ENCODE measurements at places on chromosomes 11 and 22.
A peak's percentile ranks its signal among the peaks of the same experiment; 100 is the strongest.

GRCh38 chr11:102287964-102288724 lies 29.1 kb upstream of the BIRC3 start:
- no peak for DNase-seq

GRCh38 chr11:14502039-14502438 lies 2.4 kb upstream of the COPB1 start:
- DNase-seq = no peak

DNA sequence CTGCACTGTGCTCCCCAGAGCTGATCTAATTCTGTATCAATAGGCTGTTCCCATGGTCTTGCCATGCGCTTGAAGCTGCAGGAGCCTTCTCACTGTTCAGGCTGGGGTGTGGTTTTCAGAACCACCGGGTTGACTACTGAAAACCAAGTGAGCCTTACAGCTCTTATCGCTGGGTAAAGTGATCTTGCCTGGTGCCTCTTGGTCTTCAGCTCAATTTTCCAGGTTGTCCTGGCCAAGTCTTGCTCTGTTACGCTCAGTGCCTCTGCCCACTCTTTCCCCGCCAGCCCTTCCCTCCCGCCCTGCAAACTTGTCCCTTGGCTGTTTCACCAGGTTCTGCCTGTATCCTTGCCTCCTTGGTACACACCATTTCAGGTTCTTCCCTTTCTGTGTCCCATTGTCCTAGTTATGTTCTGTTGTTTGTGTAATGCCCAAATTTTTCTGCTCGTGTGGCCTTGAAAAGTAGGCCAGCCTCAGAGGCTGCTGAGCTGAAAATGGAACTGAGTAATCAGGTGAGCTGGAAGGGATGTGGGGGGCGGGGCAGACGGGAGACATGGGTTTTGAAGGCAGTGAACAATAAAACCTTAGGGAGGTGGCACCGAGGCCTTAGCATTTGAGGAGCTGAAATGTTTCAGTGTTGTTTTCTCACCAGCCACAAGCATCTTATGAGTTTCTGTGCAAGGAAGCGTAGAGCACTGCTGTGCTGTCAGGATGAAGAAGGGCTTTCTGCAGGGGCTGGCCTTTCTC lies 11.2 kb downstream of the PEX26 start:
- no peak for DNase-seq

GRCh38 chr22:35634015-35634414 lies 14.2 kb upstream of the APOL6 start:
- DNase-seq = no peak

DNA sequence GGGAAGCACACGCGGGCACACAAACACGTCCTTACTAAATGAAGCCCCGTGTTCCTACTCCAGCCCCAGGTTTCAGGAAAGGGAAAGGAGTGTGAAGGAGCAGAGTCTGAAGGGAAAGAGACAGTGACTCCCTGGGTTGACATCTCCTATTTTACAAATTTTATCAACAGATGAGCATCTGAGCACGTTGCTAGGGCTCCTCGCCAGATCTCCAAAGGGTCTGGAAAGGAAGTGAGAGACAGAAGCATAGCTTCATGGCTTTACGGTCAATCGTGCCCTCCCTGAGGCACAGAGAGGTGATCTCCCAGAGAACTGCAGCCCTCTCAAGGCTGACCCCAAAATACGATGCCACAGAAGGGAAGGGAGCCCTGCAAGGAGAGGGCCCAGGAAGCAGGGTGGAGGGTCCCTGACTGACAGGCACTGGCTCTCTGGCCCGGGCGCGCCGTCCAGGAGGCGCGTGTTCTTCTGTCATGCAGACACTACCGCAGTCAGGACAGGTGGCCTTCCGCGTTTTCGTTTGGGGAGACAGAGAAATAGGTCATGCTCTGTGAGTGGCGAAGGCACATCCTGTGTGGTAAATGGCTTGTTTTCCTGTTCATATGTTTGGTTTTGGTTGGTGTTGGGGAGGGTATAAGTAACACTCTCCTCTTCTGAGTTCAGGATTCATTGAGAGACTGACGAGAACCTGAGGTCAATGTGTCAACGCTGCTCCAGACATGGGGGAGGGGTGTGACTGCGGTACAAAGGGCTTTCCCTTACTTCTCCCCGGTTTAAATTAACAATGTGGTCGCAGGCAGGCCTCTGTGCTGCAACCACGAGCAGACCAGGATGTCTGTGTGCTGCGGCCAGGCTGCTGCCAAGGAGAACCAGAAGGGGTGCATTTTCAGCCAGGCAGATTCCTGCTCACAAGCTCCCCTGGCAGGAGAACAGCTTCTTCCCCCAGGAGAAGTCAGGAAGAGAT lies 813.3 kb downstream of the OPCML start:
- DNase-seq = peak; percentile 6

GRCh38 chr11:106456647-106457046 lies 379.2 kb downstream of the AASDHPPT start:
- DNase-seq = no peak

DNA sequence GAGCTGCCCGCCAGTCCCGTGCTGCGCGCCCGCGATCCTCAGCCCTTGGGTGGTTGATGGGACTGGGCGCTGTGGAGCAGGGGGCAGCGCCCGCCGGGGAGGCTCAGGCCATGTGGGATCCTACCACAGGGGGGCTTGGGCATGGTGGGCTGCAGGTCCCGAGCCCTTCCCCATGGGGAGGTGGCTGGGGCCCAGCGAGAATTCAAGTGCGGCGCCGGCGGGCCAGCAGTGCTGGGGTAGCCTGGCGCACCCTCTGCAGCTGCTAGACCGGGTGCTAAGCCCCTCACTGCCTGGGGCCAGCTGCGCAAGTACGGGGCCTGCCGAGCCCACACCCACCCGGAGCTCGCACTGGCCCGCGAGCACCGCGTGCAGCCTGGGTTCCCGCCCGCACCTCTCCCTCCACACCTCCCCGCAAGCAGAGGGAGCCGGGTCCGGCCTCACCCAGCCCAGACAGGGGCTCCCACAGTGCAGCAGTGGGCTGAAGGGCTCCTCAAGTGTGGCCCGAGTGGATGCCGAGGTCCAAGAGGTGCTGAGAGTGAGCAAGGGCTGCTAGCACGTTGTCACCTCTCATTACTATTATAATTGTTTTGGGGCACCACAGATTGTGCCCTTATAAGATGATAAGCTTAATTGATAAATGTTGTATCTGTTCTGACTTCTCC lies 333.2 kb downstream of the CASP12 start:
- DNase-seq = no peak

DNA sequence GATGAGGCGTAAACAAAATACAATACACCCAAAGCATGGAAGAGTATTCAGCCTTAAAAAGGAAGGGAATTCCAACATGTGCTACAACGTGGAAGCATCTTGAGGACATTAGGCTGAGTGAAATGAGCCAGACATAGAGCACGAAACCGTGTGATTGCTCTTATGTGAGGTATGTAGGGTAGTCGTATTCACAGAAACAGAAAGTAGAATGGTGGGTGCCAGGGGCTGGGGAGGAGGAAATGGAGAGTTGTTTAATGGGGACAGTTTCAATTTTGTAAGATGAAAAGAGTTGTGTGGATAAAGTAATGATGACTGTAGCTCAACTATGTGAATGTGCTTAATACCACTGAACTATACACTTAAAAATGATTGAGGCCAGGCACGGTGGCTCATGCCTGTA lies 10.2 kb upstream of the KMT5B start:
- no peak for DNase-seq

DNA sequence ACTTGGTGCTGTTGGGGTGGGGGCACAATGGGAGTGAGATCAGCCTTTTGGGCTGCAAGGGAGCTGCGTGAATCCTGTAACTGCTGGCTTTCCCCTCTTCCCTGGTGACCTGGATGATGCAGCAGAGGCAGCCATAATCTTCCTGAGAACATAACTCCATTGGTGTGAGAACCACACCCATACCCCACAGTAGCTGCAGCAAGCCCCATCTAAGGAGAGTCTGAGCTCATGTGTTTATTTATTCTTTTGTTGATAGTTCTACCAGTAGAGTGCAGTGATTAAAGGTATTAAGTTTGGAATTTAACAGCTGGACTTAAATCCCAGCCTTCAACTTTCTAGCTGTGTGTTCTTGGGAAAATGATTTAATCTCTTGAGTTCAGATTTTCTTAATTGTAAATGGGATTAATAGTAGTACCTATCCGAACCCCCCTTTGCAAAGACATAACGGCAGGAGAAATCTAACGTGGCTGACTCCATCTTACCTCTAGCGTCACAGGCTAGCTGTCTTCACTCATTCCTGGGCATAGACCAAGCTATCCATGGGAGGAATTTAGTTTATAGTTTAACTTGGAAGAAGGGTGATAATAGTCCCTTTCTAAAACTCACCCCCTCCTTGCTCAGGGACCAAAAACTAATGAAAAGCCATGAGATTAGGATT lies 385.0 kb upstream of the DDI1 start:
- no peak for DNase-seq

DNA sequence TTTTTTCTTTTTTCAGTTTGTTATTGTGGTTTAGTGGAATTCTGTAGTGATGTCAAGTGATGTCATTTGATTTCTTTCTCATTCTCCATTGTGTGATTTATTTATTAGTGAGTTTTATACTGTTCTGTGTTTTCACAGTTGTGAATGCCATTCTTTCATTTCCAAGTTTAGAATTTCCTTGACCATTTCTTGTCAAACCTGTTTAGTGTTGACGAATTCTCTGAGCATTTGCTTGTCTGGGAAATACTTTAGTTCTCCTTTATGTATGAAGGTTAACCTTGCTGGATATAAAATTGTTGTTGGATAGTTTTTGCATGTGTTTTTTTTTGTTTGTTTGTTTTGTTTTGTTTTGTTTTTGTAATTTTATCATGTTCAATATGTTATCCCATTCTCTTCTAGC lies 633.6 kb upstream of the FAT3 start:
- no peak for DNase-seq

DNA sequence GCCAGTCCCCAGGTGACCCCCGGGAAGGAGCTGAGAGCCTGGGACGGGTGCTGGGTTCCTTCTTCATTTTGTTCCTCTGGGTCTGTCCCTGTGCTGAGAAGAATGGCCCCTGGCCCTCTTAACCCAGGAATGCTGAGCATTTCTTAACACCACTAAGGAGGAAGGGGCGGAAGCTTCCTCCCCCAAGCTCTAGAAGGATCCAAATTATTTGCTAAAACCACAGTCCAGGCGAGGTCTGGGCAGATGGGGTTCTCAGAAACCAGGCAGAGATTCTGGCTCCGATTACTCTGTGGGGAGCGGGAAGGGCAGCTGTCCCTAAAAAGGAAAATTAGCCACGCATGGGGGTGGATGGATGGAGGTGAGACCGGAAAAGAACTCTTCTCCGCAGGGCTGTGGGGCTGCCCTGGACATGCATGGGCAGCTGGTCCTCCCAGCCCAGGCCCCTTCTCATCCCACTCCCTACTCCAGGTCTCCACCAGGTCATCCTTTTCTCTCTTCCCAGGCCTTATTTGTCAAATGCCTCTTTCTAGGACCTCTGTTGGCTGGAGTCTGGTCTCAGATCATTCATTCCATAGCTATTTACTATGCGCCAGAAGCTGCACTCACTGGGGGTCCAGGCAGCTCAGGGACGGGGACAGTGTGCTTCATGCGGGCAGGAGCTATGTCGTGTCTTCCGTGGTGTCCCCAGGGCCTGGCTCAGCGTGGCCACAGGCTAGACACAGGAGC lies 45.0 kb upstream of the MYH9 start:
- DNase-seq = no peak

GRCh38 chr11:75425422-75425821 lies 7.6 kb downstream of the KLHL35 start:
- no peak for DNase-seq

GRCh38 chr11:5339771-5340322 lies 3.5 kb downstream of the OR51B5 start:
- DNase-seq = no peak

DNA sequence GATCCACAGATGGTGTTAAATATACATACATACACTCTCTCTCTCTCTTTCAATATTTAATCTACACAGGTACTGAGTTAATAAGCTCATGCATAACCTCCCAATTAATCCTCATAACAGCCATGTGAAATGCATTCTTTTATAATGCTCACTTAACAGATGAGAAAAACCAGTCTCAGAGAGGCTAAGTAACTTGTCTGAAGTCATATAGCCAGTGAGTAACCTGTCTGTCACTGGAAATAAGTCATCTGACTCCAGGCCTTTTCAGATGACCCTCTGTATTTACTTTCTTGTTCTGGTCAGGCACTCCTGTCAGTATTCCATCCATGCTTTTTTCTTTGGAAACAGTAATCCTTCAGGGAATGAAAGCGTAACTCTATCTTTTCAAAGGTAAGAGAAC lies 594.0 kb upstream of the TENM4 start:
- no peak for DNase-seq

DNA sequence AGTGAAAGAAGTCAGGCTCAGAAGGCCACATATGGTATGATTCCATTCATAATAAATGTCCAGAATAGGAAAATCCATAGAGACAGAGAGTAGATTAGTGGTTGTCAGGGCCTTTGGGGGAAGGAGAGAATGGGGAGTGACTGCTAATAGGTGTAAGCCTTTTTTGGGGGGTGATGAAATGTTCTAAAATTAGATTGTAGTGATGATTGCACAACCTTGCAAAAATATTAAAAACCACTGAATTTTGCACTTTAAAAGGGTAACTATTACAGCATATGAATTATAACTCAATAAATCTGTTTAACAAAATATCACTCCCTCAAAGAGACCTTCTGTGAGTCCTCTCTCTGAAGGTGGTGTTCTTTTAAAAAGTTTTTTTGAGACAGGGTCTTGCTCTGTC lies 72.3 kb upstream of the GRK3 start:
- no peak for DNase-seq

DNA sequence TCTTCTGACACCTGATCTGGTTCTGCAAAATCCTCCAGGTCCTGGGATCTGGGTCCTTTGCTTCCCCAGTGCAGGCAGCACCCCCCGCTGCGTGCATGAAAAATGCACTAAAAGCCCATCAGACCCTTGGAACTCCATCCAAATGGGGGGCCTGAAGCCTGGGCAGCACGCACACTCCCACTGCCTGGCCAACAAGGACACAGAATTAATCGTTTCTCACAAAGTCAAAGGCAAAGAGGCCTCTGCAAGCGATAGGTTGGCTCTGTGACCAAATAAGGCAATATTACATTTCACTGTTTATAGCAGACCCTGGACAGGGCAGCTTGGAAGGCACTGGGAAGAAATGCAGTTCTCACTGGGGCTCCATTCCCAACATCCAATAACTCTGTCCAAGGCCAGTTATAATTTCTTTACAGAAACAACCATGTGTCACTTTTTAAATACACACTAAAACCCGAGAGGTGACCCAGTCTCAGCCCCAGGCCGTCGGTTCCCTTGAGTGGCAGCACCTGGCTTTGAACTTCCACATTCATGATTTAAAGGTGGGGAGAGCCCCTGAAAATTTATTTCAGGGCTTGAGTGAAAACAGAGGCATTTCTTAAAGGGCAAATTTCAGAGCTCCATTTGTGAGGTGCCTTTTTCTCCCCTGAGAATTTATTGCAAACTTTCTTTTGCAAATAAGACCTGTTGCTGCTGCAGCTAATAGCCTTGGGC lies 114.4 kb upstream of the ANO1 start:
- DNase-seq = no peak

All from stimulated activated CD4-positive, alpha-beta T cell treated with anti-CD3 and anti-CD28 coated beads, Interleukin-1b, Interleukin-23, amount 100 ng/mL, for 1 hour (primary cell).